Dermis blood vessel endothelial cell (primary cell): ENCODE measurements at places on chromosomes 4 and X. TPM values are rescaled to one million over a fixed set of nuclear protein-coding genes. Genes with fewer than 3 reads are reported as not detected.

DNA sequence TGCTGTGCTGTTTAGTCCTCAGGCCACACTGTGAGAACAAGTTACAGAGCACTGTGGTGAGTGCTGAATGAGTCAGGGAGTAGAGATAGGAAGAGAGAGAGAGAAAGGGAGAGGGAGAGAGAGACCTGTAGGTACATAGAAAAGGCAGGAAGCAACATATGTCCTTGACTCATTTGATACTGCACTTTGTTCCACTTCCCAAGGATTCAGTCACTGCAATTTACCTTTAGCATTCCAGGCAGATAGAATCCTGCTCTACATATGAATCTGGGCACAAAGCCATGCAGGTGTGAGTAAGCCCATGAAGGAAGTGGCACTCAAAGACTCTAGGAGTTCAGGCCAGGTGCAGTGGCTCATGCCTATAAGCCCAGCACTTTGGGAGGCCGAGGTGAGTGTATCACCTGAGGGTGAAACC lies 1.0 kb upstream of the DAPP1 start:
- DNase-seq: no peak

- no peak for DNase-seq
Observed at GRCh38 chr4:89353514-89353913, 45.9 kb upstream of the GPRIN3 start.

GRCh38 chrX:36908801-36909675 lies 99.1 kb upstream of the FAM47C start:
- DNase-seq: peak; percentile 45

- peak; percentile 41 for DNase-seq
Observed at GRCh38 chr4:121307445-121308327, 73.1 kb downstream of the QRFPR start.

GRCh38 chr4:144985531-144985930 lies 112.5 kb downstream of the ANAPC10 start:
- DNase-seq: no peak

DNA sequence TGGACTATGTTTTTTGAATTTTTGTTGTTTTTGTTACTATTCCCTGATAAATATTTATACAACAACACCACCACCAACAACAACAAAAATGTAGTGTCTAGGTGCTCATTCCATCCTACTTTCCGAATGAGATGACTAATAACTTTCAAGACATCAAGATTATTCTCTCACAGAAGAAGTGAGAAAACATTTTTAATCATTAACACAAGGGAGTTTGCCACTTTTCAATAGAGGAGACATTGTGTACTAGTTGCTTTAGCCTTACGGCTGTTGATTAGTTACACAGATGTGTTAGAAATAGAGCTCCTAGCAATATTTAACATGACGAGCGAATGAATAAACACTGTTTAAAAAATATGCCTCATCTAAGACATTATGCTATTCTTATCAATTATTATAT lies 898.8 kb downstream of the C4orf33 start:
- DNase-seq: no peak

DNA sequence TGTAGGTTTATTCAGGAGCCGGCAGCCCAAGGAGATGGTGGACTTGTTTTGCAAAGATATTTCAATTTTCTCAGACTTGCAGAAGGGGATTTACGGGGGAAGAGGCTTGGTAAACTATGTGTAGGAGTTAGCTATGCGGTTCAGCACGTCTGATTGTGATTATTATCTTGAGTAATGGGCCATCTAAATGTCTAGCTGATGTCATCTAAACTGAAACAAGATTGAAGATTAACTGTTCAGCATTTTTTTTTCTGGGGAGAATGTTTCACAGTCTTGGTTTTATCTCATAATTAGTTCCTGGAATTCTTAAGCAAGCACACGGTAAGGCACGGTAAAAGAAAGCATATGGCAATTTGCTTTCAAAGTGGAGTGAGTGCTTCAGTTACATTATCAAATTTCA lies 207.3 kb upstream of the CXorf51B start:
- no peak for DNase-seq

DNA sequence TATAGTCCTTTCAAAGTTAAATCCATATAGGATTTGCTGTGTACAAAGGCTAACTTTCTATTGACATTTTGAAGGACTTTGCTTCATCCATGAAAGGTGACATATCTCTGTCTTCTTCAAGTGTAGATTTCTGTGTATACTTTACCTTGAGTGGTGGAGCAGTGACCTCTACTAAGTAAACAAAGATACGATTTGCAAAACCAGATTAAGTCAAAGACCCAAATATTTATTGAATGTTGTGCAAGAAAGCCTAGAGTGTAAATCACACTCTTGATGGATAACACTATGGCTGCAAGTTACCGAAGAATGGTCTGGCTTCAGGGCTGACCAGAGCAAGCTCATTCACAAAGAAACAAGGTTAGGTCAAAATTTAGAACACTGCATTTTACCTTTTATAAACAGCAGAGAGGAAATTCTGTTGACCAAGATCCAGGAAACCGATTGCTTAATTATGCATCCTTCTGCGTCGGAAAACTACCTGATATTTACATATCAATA lies 5.4 kb upstream of the FGG start:
- DNase-seq: no peak

DNA sequence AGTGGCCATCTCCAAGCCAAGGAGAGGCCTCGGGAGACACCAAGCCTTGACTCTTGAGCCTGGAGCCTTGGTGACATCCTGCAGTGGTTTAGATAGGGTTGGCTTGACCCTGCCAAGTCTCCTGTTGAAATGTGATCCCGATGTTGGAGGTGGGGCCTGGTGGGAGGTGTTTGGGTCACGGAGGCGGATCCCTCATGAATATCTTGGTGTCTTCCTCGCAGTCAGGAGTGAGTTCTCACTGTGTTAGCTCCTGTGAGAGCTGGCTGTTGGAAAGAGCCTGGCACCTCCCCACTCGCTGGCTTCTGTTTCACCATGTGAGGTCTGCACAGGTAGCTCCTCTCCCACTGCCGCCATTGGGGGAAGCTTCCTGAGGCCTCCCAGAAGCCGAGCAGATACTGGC lies 38.8 kb downstream of the ADRA2C start:
- DNase-seq: no peak

- no peak for DNase-seq
Observed at GRCh38 chr4:129364747-129365452, 268.9 kb downstream of the C4orf33 start.

DNA sequence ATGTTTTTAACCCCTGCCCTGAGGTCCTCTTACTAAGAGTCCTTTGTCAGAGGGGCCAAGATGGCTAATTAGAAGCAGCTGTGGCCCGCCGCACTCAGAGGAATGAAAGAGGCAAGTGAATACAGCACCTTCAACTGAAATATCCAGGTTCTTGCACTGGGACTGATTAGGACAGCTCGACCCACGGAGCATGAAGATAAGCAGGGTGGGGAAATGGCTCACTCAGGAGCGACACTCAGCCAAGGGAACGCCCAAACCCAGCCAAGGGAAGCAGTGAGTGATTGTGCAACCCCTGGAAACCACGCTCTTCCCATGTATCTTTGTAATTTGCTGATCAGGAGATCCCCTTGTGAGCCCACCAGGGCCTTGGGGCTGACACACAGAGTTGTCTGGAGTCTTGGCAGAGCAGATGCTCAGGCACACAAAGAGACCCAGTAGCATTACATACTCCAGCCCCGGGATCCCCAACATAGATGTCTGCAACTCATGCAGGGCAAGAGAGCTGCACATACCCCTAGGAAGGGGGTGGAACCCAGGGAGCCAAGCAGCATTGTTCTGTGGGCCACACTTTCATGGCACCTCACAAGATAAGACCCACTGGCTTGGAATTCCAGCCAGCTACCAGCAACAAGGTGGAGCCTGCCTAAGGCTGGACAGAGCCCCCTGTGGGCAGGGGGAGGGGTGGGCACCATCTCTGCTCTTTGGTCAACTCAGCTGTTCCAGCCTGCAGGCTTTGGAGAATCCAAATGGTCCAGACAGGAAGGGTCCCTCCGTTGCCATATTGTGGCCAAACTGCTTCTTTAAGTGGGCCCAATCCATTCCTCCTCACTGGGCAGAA lies 23.3 kb downstream of the F8A3 start:
- DNase-seq: no peak

DNA sequence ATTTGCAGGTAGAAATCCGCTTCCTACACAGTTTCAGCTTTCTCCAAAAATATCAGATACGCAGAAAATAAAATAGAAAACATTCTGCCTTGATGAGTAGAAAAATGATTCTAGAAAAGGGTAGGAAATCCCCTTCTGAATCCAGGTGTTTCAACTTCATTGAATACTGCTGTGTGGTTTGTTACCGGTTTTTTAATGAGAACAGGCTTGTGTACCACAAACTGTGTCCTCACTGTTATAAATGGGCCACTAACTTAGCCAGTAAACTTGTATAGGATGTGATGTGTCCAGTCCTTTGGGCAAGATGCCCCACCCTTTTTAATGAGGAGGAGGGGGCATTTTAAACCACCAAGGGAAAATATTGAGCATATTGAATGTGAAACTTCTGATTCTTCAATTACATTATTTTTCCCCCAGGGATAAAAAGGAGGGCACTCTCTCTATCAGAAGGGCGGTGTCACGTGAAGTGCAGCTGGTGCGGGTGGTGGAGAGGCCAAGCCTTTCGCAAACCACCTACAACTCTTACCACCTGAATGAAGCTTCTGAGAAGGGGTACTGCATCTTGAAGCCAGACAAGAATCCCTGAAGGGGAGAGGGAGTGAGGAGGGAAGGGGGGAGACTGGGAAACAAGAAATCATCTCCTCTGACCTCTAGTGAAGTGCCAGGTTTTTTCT lies 4.5 kb downstream of the CXXC4 start:
- no peak for DNase-seq

DNA sequence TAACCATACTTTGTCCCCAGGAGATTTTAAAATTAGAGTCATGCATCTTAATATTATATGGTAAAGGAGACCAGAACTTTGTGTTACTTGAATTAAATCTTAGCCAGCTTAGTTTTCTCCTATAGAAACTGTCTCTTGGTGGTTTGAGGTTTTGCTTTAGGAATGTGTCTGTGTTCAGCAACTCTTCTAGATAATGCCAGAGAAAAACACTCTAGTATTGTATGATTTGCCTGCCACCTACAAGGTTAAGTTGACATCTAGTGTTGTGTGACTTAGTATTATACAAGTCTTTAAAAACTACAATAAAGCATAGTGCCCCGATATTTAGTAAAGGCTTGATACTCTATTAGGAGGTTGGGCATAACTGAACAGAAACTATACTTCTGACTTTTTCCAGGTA lies 2.1 kb downstream of the UGT8 start:
- no peak for DNase-seq

- DNase-seq: no peak
Observed at GRCh38 chr4:25937801-25938200, 23.8 kb downstream of the SMIM20 start.

GRCh38 chr4:37896206-37896860 lies 5.4 kb downstream of the TBC1D1 start:
- DNase-seq: no peak

GRCh38 chr4:99462875-99463464 lies 27.8 kb upstream of the ADH7 start:
- peak; percentile 76 for DNase-seq

DNA sequence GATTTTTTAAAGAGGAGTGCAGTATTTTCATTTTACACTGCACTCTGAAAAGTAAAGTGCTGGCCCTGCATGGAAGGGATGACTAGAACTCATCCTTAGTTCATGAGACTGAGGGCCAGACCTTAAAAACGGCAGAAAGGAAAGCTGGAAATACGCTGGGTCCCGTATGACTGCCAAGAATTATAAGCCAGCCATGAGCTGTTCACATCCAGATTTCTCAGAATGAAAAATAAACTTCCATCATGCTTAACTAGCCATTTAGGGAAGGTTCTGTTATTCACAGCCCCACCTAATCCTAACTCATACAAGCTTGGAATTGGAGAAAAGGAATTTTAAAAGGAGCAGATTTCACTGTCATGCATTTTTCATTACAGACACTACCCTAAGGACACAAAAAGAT lies 894.4 kb downstream of the FAT4 start:
- no peak for DNase-seq

GRCh38 chrX:135480076-135480475 lies 40.4 kb upstream of the INTS6L start:
- no peak for DNase-seq

DNA sequence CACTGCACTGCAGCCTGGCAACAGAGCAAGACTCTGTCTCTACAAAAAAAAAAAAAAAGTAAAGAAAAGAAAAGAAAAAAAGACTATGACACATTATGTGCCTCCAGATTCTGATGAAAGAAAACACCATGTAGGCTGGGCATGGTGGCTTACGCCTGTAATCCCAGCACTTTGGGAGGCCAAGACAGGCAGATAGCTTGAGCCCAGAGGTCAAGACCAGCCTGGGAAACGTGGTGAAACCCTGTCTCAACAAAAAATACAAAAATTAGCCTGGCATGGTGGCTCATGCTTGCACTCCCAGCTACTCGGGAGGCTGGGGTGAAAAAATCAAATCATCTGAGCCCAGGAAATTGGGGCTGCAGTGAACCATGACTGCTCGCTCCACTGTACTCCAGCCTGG lies 19.4 kb downstream of the THOC2 start:
- DNase-seq: no peak

GRCh38 chr4:23130845-23131244 lies 438.1 kb downstream of the GBA3 start:
- DNase-seq: no peak

- no peak for DNase-seq
Observed at GRCh38 chrX:86935988-86936387, 581.6 kb upstream of the KLHL4 start.

DNA sequence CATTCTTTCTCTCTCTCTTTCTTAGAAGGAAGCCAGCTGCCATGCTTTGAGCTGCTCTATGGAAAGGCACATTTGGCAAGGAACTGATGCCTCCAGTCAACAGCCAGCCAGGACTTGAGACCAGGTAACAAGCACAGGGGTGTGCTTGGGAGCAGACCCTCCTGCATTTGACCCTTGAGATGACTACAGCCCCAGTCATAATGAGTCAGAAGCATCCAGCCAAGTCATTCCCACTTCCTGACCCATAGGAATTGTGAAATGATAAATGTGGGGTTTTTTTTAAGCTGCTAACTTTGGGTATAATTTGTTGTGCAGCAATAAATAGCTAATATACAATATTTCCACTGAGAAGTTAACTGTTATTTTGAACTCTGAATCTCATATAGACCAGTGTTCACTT lies 446.9 kb downstream of the GRXCR1 start:
- no peak for DNase-seq

GRCh38 chr4:173516621-173517524 lies 13.2 kb downstream of the HAND2 start:
- no peak for DNase-seq

DNA sequence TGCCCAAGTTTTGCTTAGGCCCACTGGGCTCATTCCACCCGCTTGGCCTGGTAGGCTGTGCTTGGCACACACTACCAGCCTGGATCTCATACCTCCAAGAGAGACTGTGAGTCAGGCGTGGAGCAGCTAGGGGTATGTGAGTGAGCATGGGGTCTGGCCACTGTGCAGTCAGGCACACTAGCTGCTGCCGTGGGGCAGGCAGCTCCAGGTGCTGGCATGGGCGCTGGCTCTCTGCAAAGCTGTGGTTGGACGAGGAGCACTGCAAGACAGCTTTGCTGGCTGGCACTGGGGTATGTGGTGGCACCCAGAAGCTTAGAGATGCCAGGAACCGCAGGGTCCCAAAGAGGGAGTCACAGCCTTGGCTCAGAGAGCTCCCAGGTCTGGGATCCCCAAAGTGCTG lies 377.8 kb downstream of the KCTD8 start:
- DNase-seq: no peak

Gene SLC16A2
- total RNA-seq: 0.70 and 1.0 TPM in 2 replicates

Gene FMR1NB
- not detected in 2 replicates for total RNA-seq

Gene VCX3A
- not detected in 2 replicates for total RNA-seq

Gene ENOX2
- 12.9 and 15.4 TPM in 2 replicates for total RNA-seq

Gene ATP5ME
- 95.5 and 96.7 TPM in 2 replicates for total RNA-seq

Gene MAGEA9B
- not detected in 2 replicates for total RNA-seq

Gene FRAS1
- total RNA-seq: 0.85 and 1.7 TPM in 2 replicates

Gene PABPC4L
- 0.56 and 1.0 TPM in 2 replicates for total RNA-seq

Gene CHRDL1
- 0.09 TPM in 1 of 2 replicates, not detected in the other for total RNA-seq
